Frontal cortex (tissue), 4 donors: ENCODE measurements at places on chromosomes 13 and 19. TPM values are rescaled to one million over a fixed set of nuclear protein-coding genes. Genes with fewer than 3 reads are reported as not detected.

DNA sequence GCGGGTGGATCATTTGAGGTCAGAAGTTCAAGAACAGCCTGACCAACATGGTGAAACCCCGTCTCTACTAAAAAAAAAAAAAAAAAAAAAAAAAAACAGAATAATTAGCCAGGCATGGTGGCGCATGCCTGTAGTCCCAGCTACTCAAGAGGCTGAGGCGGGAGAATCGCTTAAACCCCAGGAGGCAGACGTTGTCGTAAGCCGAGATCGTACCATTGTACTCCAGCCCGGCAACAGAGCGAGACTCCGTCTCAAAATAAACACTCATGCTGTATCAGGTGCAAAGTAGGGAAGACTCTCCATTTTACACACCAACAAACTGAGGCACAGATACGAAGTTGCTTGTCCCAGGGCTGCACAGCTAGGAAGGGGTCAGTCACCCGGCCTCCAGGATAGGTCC lies 15.6 kb downstream of the TLE6 start:
- DNase-seq, result no peak

GRCh38 chr19:39126312-39127187 lies 964 bp downstream of the PAK4 start:
- no peak for DNase-seq

GRCh38 chr19:35330475-35330874 lies 1.5 kb downstream of the CD22 start:
- no peak for DNase-seq

GRCh38 chr13:110388108-110388943 lies 81.2 kb downstream of the COL4A2 start:
- DNase-seq, result no peak

GRCh38 chr13:48686636-48687210 lies 33.0 kb downstream of the CYSLTR2 start:
- no peak for DNase-seq

DNA sequence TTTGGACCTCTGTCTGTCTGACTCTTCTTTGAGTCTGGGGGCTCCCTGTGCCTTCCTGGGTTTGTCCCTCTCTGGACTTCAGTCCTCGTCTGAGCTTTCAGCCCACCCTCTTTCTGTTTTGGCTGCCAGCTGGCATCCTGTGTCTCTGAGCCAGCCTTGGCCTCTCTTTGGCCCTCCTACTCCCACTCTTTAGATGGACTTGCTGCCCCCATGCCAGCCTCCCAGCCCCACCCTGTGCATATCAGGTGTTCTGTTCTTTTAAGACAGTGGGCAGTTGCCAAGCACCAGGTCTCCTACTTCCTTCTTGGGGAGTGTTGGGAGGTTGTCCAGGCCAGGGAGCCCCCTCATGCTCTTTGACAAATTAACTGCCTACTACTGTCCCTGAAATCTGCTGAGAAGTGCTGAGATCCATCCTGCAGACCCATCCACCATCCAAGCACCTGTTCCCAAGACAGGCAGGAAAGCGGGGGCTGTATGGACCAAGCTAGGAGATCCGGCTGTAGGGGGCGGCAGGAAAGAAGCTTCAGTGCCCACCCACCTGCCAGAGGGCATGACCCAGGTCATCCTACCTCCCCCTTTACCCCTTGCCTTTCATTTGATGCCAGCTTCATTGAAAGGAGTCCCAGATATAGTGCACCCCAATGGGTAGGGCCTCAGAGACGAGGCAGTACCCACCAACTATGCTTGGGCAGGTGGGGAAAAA lies 9.6 kb downstream of the CIC start:
- DNase-seq, result no peak

GRCh38 chr19:58037927-58038687 lies 4.3 kb downstream of the ZSCAN1 start:
- DNase-seq, result no peak

DNA sequence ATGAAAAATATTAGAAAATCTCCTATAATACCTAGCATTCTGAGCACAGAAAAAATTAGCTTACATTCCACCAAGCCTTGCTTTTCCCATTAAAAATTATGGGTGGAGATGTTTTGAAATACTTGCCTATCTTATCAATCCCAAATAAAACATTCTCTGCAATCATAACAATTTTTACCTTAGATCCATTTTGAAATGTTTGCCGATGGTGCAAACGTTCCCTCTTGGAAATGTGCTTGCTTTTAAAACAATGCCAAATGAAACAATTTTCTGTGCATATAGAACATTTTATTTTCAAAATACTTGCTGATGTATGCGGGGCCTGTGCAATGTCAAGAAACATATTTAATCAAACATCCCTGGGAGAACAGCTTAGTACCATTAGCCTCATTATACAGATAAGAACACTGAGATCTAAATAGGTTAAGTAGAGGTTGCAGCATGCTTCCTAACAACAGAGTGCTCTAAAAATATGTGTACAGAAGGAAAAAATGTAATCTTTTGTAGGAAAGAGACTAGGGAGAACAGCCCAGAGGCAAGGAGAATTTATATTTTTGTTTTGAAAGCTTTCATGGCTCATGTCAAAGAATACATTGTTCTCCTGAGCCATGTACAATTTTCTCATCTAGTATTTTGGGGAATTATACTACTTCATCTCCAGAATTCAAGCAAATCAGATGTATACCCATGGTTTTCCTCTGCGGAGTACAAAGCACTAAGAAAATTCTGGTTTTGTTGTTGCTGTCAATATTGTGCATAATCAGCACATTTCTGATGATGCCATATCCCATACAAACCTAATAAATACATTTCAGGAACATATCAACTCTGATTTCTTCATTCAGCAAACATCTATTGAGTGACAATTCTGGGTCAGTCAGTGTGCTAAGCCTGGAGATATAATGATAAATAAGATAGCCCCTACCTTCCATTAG lies 25.9 kb upstream of the FNDC3A start:
- no peak for DNase-seq

- DNase-seq, result no peak
Measured at GRCh38 chr19:8194528-8195267, 14.5 kb upstream of the CERS4 start.

GRCh38 chr19:5637971-5638370 lies 15.1 kb downstream of the SAFB start:
- no peak for DNase-seq

- DNase-seq, result no peak
Measured at GRCh38 chr13:53075356-53076041, 46.9 kb downstream of the OLFM4 start.

- DNase-seq, result no peak
Measured at GRCh38 chr19:12840091-12841079, 2.1 kb downstream of the MAST1 start.

DNA sequence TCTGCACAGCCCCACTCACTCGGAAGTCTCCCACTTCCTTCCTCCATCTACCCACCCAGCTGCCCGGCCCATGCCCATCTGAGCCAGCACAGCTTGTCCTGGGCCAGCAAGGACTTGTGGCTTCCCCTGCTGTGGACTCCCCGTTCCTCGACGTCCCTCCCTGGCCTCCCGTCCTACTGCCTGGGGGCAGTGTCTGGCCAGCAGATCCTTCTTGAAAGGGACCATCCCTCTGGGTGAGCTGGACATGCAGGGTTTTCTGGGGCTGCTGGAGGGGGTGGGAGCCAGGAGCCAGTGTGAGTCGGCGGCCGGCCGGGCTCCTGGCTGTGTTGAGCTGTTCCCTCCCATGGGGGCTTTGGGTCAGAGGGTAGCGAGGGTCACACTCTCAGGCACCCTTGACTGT lies 26.7 kb downstream of the CRTC1 start:
- DNase-seq, result no peak

- no peak for DNase-seq
Measured at GRCh38 chr13:40916207-40916998, 102.7 kb downstream of the ELF1 start.

DNA sequence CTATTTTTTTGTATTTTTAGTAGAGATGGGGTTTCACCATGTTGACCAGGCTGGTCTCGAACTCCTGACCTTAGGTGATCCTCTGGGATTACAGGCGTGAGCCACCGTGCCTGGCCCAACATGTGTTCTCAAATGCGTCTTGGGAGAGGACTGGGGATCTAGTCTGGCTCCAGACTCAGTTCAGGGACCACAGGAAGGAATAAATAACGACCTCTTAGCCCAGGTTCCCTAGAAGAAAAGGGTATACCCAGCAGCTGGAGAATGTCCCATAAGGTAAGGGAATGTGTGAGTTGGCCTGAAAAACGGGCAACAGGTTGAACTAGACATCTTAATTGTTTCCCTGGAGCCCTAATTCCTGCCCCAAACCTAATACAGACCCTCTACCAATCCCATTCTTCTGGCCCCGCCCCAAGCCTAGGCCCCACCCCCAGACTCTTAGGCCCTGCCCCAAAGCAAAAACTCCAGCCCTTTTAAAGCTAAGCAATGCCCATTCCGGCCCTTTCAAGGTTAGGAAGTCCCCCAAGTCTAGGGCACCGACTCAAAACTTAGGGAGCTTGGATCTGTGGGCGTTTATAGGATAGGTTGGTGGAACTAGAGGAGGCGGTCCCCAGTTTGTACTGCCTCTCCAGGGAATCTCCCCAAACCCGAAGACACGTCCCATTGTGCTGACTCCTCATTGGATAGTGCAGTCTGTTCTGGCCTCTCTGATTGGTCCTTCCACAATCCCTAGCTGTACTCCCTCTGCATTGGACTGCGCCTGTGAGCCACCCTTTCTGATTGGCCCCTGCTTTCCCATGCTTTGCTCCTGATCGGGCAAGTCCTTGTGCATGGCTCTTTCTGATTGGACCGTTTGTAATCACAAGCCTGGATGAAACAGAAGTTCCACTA lies 5.4 kb upstream of the LRFN1 start:
- no peak for DNase-seq

DNA sequence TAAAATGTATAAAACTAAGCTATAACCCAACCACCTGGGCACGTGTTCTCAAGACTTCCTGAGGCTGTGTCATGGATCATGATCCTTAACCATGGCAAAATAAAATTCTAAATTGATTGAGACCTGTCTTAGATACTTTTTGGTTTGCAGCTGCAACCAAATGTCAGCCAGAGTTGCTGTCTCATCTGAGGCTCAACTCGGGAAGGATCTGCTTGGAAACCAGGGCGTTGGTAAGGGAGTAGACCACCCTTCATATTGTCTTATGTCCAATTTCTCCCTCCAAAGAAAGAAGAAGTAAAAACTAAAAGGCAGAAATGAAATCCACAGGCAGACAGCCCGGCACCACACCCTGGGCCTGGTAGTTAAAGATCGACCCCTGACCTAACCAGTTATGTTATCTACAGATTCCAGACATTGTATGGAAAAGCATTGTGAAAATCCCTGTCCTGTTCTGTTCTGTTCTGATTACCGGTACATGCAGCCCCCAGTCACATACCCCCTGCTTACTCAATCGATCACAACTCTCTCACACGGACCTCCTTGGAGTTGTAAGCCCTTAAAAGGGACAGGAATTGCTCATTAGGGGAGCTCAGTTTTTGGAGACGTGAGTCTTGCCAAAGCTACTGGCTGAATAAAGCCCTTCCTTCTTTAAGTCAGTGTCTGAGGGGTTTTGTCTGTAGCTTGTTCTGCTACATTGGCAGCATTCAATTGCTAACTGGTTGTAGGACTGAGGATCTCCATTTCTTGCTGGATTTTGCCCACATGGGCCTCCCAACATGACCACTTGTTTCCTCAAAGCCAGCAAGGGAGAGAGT lies 22.9 kb upstream of the IGSF23 start:
- DNase-seq, result no peak

GRCh38 chr19:30567536-30568232 lies 195.5 kb downstream of the ZNF536 start:
- DNase-seq, result no peak

DNA sequence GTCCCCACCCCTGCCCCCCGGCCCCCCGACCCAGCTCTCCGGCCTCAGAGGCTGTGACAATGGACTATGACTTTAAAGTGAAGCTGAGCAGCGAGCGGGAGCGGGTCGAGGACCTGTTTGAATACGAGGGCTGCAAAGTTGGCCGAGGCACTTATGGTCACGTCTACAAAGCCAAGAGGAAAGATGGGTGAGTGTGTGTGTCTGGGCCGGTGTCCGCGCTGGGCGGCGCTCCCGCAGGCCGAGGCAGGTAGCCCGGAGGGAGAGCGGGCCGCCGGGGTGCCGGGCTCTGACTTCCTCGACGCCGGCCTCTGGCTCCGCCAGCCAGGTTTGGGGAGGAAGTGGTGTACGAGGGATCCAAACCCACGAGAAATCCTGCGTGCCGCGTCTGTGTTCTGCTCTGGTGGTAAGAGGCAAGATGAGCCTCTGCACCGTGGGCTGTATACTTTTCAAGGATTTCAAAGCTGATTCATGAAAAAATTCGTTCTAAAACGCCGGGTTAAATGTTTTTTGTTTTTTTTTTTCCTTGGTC lies 718 bp downstream of the CDK8 start:
- peak; percentile 22 for DNase-seq

- peak; percentile 81 for DNase-seq
Measured at GRCh38 chr19:12782424-12783290, 7.3 kb upstream of the HOOK2 start.

DNA sequence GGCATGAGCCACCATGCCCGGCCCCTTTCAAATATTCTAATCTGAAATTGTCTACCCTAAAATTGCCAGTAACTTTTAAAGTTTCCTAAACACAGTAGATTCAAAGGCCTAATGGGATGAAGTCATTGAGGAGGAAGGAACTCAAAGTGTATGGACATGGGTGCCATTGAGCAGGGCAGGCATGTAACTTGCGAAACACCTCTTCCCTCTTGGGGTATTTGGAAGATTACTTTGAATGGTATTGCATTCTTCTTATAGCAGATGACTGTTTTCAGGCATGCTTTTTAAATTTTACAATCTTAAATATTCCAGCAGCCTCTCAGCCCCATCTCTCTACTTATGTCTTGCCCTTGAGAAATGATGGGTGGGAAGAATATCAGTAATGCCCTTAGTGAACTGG lies 21.0 kb downstream of the TM9SF2 start:
- no peak for DNase-seq

DNA sequence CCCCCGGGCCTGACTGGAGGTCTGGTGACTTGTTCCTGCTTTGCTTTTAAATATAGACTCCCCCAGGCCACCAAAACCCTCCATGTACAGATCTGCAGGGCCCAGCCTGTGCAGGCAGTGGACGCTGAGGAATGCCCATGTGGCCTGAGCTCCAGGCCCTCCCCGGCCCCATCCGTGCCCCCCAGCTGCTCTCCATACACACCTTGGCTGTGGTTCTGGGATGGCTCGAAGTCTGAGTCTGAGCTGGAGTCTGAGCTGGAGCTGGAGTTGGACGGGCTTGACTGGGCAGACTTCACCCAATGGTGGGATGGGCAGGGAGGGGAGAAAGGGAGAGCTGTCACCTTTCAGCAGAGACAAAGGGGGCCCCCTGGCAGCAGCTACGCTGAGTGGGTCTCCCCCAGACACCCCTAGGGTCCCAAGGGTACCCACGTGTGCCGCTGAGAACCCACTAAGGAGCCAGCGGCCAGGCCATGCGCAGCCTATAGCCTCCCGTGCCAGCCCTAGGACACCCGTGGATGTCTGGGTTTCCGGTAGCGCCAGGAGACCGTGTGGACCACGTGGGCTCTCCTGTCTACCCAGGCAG lies 61.9 kb downstream of the MLLT1 start:
- DNase-seq, result no peak

GRCh38 chr13:66509175-66509574 lies 721.0 kb downstream of the PCDH9 start:
- no peak for DNase-seq

GRCh38 chr19:991174-991931 lies 7.2 kb downstream of the WDR18 start:
- DNase-seq, result no peak

The ZNF730 gene
- total RNA-seq, result 25.3 TPM

The COX7A1 gene
- total RNA-seq, result 1.6 TPM

The ERICH4 gene
- total RNA-seq, result not detected

The FCGBP gene
- total RNA-seq, result 0.82 TPM

The GRIK5 gene
- 13.9 TPM for total RNA-seq

The CA11 gene
- total RNA-seq, result 12.6 TPM

The DZIP1 gene
- 47.3 TPM for total RNA-seq

The ZNF845 gene
- 23.6 TPM for total RNA-seq

The ANGPTL8 gene
- total RNA-seq, result not detected

The IFNL1 gene
- total RNA-seq, result not detected

The ZNF575 gene
- 0.82 TPM for total RNA-seq
